ENCODE measurements at places on chromosomes 6 and 20.

DNA sequence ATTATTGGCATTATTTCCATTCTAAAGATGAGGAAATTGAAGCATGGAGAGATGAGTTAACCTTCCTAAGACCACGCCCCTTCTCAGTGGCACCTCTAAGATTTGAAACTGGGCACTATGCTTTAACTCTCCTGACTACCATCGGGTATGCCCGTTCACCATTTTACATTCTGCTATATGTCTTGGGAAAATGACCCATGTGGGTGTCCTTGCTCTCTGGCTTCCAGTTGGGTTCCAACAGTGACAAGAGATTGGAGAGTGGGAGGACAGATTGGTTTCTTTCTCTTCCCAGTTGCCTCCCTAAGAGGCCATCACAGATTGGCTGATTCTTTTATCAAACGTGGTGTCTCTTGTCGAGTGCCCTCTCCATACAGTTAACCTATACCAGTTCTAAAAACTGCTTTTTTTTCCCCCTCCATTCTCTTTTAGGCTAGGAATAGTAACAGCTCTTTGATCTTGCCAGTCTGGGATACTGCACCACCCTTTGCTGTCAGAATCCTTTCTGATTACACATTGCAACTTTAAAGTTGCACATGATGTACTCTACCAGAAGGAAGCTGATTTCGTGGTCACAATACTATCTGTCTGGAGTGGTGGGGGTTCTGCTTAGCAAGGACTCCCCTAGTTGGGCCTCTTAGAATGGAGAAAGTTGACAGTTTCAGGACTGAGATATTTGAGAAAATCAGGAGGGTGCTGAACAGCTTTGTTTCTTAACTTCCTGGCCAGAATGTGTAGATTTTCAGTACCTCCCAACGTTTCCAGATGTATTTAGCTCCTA, 88.0 kb upstream of the ELOVL5 start:
- no peak for DNase-seq

- DNase-seq: no peak
These were observed 625 bp upstream of the ECHDC1 start for GRCh38 chr6:127343809-127344659.

GRCh38 chr20:503048-503737, 40.4 kb downstream of the CSNK2A1 start:
- no peak for DNase-seq

DNA sequence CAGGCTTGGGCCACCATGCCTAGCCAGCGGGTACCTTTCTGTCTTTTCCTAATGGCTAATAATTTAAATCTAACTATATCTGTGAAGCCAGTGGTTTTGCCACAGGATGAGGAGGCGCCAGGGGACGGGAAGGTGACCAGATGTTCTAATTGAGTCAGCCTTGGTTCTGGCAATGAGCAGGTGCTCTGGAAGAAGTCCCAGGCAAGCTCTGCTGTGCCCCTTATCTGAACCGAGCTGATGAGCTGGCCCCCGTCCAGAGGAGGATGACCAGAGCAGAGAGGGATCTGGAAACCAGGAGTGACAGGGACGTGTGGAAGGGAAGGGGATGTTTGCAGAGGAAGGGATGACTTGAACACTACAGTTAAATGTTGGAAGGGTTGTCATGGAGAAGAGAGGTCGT, 46.7 kb downstream of the SLC35D3 start:
- DNase-seq: no peak

- no peak for DNase-seq
These were observed 111.3 kb downstream of the OR2B2 start for GRCh38 chr6:27800731-27801373.

GRCh38 chr6:161919691-161920090, 645.8 kb upstream of the AGPAT4 start:
- no peak for DNase-seq
